ENCODE measurements at places on chromosomes 4 and X.
A peak's percentile ranks its signal among the peaks of the same experiment; 100 is the strongest.

- DNase-seq, result no peak
These were observed 50.5 kb downstream of the TBC1D14 start for GRCh38 chr4:6960154-6960553.

- DNase-seq, result no peak
These were observed 251.5 kb downstream of the GPM6A start for GRCh38 chr4:175560604-175561003.

DNA sequence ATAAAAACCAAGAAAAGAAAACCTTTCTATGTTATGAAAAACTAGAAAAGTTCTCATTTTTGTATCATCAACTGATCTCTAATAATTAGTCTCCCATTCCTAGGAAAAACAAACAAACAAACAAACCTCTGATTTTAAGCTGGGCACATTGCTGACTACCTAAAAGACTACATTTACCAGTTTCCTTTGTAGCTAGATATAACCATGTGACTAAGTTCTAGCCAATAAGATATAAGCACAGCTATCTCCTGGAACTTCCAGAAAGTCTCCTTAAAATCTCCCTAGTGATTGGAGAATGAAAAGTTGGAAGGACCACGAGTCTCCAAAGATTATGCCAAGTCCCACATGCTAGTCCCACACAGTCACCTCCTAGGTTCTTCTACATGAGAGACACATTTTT, 108.9 kb downstream of the NR3C2 start:
- DNase-seq, result no peak

GRCh38 chrX:30992381-30992904, 79.4 kb downstream of the FTHL17 start:
- no peak for DNase-seq

DNA sequence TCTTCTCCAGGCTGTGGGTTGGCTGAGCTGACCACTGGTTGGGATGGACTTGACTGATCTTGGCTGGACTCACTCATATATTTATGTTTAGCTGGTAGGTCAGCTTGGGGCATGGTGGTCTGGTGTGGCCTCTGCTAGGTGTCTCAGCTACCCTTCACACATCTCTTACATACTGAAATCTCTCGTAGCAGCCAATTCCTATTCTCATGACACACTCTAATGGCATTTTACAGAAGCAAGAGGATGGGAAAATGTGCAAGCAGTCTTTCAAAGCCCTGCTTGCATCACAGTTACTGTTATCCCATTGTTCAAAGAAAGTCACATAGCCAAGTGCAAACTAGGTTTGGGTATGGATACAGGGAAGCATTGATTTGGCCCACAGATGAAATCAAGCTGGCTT, 55.5 kb upstream of the PCDH18 start:
- DNase-seq, result no peak

DNA sequence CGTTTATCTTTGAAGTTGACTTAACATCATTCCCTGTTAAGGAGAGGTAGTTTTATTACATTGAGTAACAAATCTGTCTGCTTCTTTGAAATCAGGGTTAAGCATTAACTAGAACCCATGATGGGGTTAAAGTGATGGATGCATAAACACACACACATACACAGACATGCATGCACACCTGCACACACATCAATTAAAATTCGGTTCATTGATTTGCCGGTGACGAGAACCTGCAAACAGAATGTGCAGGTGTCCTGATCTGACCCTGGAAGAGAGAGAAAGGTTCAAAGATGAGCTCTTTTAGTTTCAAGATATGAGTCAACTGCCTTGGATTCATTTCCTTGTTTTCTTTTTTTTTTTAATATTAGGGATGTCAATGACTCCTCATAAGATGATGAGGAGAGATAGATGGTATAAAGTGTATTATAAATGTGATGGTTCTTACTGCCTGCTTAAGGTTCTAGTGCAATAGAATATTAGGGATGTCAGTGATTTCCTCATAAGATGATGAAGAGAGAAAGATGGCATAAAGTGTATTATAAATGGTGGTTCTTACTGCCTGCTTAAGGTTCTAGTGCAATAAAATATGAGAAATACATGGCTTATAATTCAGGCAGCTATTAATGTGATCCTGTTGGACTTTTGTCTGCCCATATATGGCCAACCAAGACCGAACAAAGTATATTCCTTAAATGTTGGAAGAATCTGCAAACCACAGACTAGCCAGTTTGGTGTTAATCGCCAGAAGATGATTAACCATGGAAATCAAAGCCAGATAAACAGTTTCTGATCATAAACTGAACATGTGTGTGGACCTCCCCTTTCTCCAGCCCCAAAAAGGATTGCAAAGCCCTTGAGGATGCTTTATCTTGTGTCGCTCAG, 14.1 kb upstream of the CD99 start:
- DNase-seq, result no peak

- DNase-seq, result no peak
These were observed 688 bp downstream of the UXT start for GRCh38 chrX:47658301-47658683.

GRCh38 chr4:4689694-4690440, 148.0 kb upstream of the STX18 start:
- DNase-seq, result no peak

GRCh38 chrX:111743316-111743715, 62.3 kb downstream of the ALG13 start:
- no peak for DNase-seq

DNA sequence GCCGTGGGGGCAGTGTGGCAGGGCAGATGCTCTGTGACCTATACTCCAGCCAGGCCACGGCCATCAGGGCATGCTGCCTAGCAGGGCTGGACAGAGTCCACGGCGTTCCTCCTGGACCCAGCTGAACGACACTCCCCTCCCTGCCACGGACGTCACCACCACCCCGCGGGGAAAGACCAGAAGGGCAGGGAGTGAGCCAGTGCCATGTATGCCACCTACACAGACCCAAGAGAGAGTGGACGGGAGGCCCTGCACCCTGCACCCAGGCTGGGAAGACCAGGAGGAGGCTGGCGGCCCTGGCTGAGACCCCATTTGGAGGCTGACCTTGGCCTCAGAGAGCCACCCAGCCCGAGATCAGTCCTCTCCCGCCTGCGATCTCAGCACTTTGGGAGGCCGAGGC, 101.9 kb downstream of the FAM53A start:
- DNase-seq, result no peak

DNA sequence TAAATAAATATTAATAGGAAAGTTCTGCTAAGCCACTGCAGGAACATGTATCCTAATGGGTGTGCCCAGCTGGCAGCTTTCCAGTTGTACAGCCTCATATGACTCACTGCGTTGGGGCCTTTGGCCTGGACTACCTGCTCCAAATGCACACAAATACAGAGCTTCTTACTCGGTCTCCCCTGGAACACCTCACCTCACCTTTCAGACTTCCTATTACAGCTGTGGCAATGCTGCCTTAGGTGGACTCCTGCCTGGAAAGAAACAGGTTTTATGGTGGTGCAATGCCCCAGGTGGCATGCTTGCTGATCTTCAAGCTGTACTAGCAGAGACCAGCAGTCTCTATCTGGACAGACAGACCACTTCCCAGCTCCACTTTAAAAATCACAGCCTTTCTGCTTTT, 85.7 kb upstream of the EXOC1L start:
- DNase-seq, result no peak

DNA sequence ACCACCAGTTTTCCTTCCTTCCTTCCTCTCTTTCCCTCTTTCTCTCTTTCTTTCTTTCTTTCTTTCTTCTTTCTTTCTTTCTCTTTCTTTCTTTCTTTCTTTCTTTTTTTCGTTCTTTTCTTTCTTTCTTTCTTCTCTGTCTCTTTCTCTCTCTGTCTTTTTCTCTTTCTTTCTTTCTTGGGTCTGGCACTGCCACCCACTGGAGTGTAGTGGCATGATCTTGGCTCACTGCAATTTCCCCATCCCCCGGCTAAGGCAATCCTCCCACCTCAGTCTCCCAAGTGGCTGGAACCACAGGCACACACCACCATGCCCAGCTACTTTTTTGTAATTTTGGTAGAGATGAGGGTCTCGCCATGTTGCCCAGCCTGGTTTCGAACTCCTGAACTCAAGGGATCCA, 51.6 kb upstream of the NHS start:
- no peak for DNase-seq

DNA sequence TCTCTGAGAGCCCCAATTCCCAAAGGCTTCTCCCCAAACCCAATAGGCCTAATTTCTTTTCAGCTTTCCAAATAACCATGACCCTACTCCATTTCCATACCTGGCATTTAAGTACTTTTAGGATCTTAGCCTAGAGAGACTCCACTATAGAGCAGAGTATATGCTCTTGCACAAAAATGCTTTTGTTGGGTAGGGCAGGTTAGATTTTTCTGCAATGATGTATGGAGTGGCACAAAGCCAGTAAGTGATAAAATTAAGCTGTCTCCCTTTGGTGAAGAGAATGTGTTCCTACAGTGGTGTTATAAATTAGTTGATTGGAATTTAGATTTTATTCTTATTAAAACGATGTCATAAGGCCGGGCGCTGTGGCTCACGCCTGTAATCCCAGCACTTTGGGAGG, 124.9 kb downstream of the INPP4B start:
- DNase-seq, result no peak

DNA sequence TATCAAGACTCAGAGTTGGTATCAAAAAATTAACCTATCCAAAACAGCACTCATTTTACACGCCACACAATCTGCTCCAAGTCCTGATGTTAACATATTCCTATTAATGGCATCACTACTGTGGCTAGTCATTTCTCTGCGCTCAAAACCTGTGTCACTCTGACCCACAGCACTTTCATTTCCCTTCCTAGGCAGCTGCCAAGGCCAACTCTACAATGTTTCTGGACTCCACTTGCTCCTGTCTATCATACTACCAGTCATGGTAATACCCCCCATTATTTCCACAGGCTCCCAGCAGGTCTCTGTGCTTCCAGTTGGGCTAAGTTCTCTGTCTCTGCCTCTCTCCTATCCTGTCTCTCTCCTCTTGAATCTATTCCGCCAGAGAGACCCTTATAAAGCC, 323.6 kb downstream of the NR3C2 start:
- DNase-seq, result no peak

DNA sequence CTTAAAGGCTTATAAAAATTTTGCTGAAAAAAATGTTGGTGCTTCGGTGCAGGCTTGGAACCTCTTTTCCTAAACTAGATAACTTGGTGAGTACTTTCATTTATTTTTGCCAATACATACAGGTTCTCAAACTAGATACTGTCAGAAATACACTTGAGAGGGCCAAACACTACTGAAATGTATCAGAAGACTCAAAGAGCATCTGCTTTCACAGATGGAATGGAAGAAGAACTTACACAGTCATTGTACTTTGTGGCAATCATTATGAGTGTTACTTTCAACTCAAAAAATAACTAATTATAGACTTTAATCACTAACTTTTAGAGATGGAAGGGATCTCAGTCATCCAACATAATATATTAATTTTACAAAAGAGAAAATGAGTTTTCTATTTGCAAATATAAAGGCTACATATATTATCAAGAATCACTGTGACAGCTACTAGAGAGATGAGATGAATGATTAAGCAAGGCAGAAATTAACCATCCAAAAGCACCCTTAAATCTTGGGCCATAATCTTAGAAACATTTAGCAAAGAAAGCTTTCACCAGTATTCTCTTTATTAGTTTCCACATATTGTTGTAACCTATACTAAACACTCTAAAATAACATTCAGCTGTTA, 1.0 kb downstream of the ENAM start:
- DNase-seq, result no peak

GRCh38 chr4:81466841-81467671, 4.7 kb downstream of the RASGEF1B start:
- DNase-seq, result peak; percentile 20

- no peak for DNase-seq
These were observed 71.9 kb downstream of the STARD8 start for GRCh38 chrX:68719181-68719903.
